ENCODE measurements at places on chromosomes 11 and 22.

DNA sequence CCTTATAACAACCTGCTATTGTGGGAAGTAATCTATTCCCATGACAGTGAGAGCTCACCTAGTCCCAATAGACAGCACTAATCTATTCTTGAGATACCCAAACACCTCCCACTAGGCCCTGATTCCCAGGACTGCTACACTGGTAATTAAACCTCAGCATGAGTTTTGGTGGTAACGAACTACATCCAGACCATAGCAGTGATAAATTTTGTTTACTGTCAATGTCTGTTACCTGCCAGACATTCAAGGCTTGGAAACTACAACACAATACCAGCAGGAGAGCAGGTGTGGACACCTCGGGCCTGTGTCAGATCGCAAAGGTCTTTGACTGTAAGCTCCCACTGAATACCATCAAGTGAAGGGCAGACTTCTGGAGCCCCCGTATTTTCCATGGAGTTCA lies 187.1 kb downstream of the ARHGAP42 start:
- DNase-seq = no peak

DNA sequence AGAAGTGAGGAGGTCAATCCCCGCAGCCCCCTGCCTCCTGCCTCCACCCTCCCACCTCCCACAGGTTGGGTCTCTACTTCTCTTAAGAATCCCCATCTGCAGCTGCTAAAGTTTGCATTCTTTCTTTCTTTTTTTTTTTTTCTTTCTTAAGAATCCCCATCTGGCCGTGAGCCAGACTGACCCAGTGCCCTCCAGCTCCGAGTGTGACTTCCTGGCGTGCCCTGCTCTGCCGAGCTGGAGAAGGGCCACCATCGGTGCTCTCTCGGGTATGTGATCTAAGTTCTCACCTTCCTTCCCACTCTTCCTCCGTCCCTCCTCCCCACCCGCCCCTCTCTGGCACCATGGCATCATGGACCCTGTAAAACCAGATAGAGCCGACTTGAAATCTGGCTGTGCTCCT lies 66.7 kb upstream of the LMO1 start:
- no peak for DNase-seq

DNA sequence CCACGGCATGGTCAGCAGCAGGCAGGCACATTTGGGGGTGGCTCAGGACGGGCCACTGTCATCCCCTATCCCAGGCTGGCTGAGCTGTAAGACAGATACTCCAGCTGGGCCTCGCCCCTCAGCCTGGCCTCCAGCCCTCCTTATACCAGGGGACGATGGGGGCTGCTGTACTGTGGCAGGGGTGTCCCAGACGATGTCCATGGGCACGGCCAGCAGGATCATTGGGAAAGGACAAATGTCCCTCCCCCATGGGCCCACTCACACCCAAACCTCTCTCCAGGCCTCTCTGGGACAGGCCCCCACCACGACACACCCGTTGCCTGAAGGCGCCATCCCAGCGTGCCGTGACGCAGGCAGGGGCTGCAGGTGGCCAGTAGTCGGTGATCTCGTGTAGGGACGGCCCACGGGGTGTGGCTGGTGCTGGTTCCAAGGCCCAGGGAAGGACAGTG lies 1.5 kb upstream of the IL17REL start:
- DNase-seq = peak; percentile 8

GRCh38 chr11:36349351-36350136 lies 53.5 kb downstream of the PRR5L start:
- DNase-seq = no peak

- DNase-seq = no peak
Measured at GRCh38 chr11:123483058-123483457, 53.0 kb downstream of the GRAMD1B start.

- DNase-seq = no peak
Measured at GRCh38 chr11:100445231-100445735, 241.8 kb upstream of the ARHGAP42 start.

GRCh38 chr22:22141771-22142591 lies 102.6 kb upstream of the VPREB1 start:
- no peak for DNase-seq

DNA sequence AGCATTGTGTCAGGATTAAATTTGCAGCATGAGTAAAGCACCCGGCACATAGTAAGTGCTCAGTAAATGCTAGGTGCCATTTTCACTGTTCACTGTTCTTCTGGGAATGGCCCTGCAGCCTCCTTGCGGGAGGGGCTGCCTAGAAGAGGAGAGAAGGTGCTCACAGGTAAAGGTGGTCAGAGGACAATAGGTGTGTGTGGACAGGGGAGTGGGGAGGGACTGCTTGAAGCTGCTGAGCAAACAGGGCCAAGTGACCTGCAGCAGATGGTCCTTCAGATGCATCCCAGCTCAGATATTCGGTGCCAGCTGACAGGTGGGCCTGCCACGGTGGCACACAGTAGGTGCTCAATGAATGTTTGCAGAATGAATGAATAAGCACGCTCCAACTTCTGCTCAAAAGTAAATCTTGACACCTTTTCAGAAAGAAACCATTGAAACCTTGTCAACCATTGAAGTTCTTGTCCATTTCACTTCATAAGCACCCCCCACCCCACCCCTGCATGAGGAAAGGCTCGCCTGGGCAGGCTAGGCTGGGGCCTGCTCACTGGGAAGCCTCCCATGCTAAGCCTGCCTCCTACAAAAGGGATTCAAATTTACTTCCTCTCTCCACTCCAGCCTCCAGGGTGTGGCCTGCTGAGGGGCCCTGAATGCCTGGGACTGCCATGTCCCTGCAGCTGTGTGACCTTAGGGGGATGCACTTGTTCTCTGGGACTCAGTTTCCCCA lies 1.6 kb downstream of the KIAA0930 start:
- DNase-seq = no peak

- DNase-seq = no peak
Measured at GRCh38 chr11:8090756-8091155, 9.7 kb downstream of the TUB start.

- no peak for DNase-seq
Measured at GRCh38 chr11:84626256-84626655, 1000.9 kb downstream of the DLG2 start.

DNA sequence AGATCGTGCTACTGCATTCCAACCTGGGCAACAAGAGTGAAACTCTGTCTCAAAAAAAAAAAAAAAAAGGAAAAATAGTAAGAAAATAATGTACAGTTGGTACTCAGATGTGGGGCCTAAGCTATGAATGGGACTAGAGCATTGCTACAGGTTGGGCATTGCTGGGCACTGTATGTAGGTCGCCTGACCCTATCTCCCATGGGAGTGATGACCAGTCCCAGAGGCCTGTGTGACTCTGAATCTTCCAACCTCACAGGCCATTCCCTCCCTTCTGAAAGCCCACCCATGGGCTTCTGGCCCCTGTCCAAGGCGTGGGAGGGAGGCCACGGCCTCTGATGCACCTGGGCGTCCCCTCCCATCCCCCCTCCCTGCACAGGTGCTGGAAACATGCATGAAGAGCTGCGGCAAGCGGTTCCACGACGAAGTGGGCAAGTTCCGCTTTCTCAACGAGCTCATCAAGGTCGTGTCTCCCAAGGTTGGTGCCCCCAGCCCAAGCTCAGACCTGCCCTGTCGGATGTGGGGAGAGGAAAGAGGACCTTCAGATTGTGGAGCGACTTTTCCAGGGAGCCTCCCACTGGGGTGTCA lies 9.5 kb downstream of the GGA1 start:
- DNase-seq = no peak

DNA sequence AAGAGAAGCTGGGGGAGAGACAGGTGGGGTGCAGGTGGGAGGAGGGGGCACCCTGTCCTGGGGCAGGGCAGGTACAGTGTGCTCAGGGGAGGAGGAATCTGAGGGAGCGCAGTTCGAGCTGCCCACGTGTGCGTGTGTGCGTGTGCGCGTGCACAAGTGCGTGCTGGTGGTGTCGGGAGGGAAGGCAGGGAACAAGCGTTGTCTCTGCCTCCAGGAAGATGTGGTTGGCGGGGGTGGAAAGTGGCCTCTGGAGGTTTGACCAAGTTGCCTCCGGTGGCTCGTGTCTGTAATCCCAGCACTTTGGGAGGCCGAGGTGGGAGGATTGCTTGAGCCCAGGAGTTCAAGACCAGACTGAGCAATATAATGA lies 49.9 kb upstream of the THY1 start:
- no peak for DNase-seq

DNA sequence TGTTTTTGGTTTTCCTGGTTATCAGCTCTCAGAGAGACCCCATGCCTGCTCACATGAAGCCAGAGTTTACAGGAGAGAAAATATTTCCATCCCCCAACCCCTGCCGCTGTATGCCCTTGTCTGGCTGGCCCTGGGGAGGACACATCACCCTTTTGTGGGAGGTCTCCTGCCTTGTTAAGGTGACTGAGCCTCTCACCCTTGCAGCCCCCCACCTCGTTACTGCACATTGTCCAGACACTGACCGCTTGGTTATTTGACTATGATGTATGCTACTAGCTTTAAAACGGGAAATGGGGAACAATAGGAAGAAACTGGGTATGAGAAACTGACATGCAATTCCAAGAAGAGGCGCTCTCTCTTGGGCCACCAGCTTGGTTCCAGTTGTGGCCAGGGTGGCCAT lies 51.1 kb upstream of the RFPL3 start:
- DNase-seq = no peak

GRCh38 chr22:46815132-46815531 lies 52.7 kb downstream of the TBC1D22A start:
- no peak for DNase-seq

- no peak for DNase-seq
Measured at GRCh38 chr11:44620328-44620725, 54.9 kb downstream of the CD82 start.

GRCh38 chr22:44453441-44454112 lies 44.5 kb downstream of the RTL6 start:
- DNase-seq = no peak

DNA sequence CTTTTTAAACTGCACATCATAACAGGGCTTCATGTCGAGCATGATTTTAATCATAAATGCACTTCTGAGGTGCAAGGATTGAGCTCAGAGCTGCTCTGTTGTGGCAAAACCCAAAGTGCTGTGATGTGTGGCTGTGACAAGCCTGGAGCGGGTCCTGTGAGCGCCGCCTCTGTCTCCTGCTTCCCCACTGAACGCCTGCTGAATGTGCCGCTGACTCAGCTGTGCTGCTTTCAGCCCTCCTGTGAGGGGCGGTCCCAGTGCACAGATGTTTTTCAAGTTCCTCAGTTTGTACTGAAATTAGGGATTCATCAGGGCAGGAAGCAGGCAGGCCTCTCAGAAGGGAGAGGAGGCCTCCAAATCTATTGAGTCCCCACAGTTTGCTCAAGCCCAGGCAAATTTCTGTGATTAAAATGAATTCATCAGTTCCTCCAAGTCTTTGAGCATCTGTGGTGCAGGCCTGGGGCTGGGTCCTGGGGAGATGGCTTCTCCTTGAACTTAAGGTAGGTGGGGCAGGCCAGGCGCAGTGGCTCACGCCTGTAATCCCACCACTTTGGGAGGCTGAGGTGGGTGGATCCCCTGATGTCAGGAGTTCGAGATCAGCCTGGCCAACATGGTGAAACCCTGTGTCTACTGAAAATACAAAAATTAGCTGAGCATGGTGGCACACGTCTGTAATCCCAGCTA lies 3.0 kb upstream of the GTSE1 start:
- DNase-seq = no peak

GRCh38 chr11:127998421-127998820 lies 588.9 kb downstream of the ETS1 start:
- DNase-seq = no peak

DNA sequence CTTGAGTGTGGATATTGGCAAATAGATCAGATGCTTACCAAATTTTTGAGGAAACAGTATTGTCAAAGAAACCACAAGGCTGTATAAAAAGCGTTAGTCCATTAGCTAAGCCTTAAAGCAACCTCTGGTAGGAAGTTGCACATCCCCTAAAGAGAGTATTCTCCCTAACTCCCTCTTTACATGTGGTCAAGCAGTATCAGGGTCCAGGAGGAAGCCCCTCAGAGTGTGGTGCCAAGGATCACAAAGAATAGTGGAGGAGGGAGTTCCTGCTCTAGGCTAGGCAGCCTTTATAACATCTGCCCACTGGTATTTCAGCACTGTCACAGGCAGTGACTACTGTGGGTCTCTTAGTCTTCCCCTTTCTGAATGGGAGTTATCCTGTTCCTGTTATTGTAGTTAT lies 18.8 kb upstream of the AMPD3 start:
- no peak for DNase-seq

DNA sequence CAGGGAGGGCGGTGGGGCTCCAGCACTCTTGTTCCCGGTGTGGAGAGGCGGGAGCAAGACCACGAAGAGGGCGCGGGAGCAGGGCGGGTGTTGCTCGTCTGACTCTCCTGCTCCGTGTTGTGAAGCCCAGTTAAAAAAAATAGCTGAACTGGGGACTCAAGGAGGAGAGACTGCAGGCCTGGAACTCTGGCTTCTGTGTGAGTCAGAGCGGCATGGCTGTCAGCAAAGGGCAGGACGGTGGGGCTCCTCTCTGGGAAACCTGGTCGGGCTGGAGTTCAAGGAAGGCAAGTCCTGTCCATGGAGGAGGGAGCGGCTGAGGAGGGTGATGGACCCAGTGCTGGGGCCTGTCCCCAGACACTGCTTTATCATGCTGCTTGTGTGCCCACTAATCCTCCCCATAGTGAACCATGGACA lies 152.3 kb downstream of the FEZ1 start:
- DNase-seq = no peak

DNA sequence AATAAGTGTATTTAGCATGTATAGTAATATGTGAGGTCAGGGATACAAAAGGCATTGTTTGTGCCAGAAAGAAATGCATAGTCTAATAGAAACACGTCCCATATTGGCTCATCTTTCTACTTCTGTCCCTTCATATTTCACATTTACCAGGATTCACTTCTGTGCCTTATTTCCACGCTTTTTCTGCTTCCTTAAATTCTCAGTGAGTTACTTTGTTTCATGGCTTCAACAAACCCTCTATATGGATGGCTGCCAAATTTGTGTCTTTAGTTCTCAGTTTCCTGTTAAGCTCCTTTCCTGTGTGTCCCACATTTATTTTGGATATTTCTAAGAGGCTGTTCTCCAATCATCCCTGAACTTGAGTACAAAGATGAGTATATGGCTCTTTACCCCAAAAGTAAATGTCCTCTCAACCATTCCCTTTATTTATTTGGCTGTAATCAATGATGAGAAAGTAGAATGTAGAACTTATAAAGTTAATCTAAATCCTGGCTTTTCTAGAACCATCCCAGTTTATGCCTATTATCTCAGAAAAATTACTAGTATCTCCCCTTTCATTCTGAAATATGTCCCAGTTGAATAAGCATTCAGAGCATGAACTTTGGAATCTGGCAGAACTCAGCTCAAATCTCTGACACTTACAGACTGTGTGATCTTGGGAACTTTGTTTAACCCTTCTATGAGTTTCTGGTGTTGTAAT lies 23.5 kb downstream of the OR8B12 start:
- no peak for DNase-seq

DNA sequence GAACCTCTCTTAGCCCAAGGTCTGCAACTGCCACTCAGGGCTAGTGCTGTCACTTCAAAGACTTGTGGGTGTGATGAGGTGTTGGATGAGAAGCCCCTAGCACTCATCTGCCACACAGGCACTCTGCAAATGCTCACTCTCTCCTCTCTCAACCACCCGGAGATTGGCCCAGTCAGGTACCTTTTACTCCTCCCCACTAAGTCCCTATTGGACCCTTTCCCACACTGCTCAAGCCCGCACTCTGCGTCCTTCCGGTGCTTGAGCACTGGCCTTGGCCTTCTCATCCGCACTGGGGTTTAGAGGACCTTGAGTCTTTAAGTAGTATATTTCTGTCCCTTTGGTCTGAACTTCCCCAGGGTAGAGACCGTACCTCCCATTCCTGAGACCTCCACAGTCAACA lies 308.0 kb downstream of the NXPE2 start:
- no peak for DNase-seq

Measured in T-helper 2 cell (primary cell).